ENCODE measurements at places on chromosomes 4 and X. TPM values are rescaled to one million over a fixed set of nuclear protein-coding genes. Genes with fewer than 3 reads are reported as not detected.

Gene COL4A5
- total RNA-seq = 53.5 TPM

Gene GAB3
- 9.2 TPM for total RNA-seq

Gene CT45A5
- not detected for total RNA-seq

- DNase-seq = no peak
- H3K27ac ChIP-seq = no peak overlapping the region
- H3K36me3 ChIP-seq = no peaks in the 10 kb centered on the region
- H3K27me3 ChIP-seq = no peaks in the 10 kb centered on the region
Measured at GRCh38 chrX:110000847-110001713, 1.8 kb upstream of the TMEM164 start.

DNA sequence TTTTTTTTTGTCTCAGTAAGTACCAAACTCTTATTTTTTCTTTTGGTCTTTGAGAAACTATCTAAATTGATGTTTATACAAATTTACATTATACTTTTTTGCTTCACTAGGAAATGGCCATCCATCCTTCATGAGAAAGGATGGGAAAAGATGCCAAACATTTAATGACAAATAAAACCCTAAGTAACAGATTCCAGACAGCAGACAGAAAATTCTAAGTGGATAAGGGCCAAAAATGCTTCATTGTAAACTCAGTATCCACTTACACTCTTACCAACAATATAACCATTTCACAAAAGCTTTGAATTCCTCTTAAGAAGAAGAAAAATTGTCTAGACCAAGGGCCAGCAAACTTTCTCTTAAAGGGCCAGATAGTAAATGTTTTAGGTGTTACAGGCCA, 3.5 kb downstream of the GUCY1B1 start:
- peaks cover 4% of the 10 kb centered on the region for H3K4me1 ChIP-seq
- H3K27ac ChIP-seq = no peak overlapping the region
- no peaks in the 10 kb centered on the region for H3K36me3 ChIP-seq
- no peak for DNase-seq
- no peak overlapping the region for H3K4me3 ChIP-seq

- H3K27me3 ChIP-seq = no peaks in the 10 kb centered on the region
- H3K4me3 ChIP-seq = peak overlapping the region; percentile 18
- H3K4me1 ChIP-seq = peaks cover 61% of the 10 kb centered on the region
- DNase-seq = peak; percentile 33
Measured at GRCh38 chrX:2707334-2707760, 16.3 kb downstream of the CD99 start.

DNA sequence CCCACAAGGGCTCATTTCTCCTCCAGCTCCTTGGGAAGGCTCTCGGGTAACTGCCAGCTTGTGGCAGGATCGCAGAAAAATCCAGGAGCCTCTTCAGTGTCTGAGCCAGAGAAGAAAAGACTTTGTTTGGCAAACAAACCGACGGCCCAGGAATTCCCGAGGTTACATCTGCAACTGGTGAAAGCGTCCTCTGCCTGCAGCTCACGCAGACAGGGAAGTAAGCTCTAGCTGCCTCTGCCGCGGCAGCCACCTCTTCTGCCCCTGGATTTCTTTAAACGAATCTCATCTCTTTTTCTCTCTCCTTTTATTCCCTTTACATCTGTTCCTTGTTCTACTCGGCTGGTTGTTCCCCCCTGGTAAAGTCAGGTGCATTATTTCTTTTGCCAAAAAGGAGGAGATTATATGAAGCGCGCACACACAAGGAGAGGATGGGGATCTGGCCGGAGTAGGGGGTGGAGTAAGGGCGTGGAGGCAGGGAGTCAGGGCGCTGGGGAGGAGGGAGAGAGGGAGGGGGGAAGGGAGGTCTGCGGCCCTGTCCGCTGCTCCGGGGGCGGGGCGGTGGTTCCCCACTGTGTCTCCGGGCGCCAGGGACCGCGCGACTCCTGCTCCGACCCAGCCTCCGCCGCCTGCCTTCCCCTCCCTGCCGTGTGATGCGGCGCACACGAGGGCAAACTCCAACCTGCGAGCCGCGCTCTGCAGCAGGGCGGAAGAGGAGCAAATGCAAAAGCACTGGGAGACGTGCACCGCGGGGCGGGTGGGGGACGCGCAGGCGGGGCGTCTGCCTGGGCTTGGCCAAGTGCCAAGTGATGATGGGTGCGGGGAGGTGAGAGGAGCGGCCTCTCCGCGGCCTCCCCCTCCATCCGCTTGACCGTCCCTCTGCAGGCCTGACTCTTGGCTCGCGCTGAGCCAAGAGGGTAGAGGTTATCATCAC, at the start of gene DCHS2:
DCHS2 (minus strand) TSS at position 459 of the 931 bp plus-strand sequence; CDS start at position 15, 444 bp downstream.
- H3K4me3 ChIP-seq = peak within 1 kb of the TSS; percentile 65
- H3K27me3 ChIP-seq = no peaks in the 10 kb centered on the region
- H3K27ac ChIP-seq = no peak within 1 kb of the TSS
- no peak for DNase-seq
- H3K36me3 ChIP-seq = no peaks in the 10 kb centered on the region
- peaks cover 3% of the 10 kb centered on the region for H3K4me1 ChIP-seq

GRCh38 chr4:130559268-130559667, 1463.3 kb downstream of the C4orf33 start:
- no peaks in the 10 kb centered on the region for H3K36me3 ChIP-seq
- H3K4me3 ChIP-seq = no peak overlapping the region
- DNase-seq = no peak
- no peaks in the 10 kb centered on the region for H3K27me3 ChIP-seq
- no peaks in the 10 kb centered on the region for H3K4me1 ChIP-seq

GRCh38 chrX:116236666-116237065, 66.1 kb downstream of the AGTR2 start:
- no peak overlapping the region for H3K4me3 ChIP-seq
- H3K27ac ChIP-seq = no peak overlapping the region
- H3K36me3 ChIP-seq = no peaks in the 10 kb centered on the region
- DNase-seq = no peak
- H3K4me1 ChIP-seq = no peaks in the 10 kb centered on the region
